ENCODE measurements at places on chromosomes 11 and 22.

GRCh38 chr11:102843489-102843888 is at the start of gene MMP3:
Gene MMP3, minus strand, starts transcription at chr11:102843609. Its CDS starts 63 bp downstream, at chr11:102843546.
- DNase-seq, result no peak

- no peak for DNase-seq
Observed at GRCh38 chr11:96124155-96124554, 200.2 kb upstream of the MTMR2 start.

DNA sequence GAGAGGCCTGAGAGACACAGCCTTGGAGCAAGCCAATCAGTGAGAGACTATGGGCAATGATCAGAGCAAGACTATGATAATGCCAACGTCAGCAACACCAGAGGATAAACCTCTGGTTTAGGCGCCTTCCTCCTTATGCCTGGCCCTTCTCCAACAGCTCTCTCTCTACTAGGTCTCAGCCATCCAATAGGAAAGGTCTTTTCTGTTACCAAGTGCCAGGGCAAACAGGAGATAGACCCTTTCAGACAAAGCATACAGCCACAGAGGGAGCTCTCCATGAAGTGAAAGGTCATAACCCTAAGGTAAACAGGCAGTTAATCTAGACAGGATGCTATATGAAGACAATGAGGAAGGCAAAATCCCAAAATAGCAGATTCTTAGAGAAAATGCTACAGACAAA is 9.5 kb downstream of the STK33 start:
- no peak for DNase-seq

DNA sequence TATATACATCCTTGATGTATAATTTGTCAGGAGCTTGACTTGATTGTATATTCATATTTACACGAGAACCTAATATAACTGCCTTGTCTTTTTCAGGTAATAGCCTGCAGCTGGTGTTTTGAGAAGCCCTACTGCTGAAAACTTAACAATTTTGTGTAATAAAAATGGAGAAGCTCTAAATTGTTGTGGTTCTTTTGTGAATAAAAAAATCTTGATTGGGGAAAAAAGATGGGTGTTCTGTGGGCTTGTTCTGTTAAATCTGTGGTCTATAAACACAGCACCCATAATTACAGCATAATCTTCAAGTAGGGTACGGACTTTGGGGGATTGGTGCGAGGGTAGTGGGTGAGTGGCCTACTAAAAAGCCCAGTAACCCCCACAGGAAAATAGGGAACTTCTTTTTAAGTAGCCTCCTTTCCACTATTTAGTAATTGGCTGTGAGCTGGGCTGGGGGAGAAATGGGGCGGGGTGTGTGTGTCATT is 7.5 kb downstream of the MALAT1 start:
- no peak for DNase-seq

DNA sequence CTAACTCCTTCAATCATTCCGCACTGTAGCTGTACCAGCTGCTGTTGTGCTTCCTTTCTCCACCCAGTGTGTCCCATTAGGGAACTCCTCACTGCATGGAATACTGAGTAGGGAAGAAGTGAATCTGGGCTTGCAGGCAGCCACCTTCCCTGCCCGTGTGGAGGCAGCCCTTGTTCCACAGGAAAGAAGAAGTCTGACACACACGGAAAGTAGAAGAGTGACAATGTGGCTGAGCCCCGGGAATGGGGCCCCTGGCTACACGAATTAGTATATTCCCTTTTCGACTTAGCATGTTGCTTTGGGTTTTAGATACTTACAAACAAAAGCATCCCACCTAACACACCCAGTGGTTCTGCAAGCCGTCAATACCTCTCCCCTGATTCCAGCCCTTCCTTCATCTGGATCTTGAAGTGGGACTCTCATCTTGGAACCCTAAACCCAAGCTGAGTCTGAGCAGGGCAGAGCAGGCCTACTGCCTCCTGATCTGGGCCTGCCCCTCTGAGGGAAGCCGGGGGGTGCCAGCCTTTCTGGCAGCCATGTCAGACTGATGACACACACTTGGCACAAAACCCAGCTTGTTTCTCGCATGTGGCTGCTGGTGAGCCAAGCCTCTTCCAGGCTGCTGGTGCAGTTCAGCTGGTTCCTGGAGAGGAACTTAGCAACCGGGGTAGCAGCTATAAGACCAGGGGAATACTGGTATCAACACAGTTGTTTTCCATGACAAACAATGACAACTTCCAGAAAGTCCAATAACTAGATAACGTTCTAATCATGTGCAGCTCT is 71.6 kb downstream of the C11orf58 start:
- DNase-seq, result no peak

GRCh38 chr11:59804061-59804460 is 6.5 kb downstream of the MRPL16 start:
- no peak for DNase-seq

DNA sequence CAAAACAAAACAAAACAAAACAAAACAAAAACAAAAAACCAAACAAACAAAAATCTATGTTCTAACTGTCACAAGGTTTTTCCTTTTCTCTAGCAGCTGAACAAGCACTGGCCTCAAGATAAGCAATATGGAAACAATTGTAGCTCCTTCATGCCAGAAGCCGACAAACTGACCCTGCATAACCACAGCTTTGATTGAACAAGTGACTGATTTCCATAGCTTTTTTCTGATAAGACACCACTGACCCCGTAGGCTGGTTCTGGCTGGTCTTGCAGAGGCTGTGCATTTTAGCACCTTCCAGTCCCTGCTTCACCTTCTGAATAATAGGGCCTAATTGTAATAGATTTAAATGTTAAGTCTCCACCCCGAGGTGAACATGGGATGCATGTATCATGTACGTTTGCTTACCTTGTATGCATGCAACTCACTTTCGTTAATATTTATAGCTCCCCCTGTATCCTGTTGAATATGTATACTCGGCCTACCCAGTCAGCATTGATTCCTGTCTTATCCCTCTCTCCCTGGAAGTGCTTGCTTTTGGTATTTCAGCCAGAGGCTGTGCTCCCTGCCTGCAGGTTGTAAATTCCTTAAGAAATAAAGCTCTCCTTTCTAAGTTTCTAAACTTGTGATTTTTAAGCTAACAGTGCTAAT is 49.6 kb downstream of the CNTF start:
- DNase-seq, result no peak

DNA sequence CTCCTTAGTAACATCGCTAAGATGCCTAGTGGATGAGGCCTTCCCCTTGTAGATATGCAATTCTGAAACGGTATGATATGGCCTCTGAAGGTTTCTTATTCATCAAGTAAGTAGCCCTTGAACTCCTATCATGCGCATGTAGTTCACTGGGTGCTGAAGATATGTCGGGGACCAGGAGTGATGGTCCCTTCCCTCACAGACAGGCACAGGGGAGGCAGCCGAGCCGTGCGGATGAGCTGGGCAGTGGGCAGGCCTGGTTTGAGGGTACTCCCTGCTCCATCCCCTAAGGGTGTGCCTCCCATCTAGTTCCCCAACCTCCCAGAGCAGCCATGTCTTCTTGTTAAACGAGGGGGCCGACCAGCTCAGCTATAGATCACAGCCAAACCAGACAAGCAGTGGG is 40.1 kb downstream of the TP53I11 start:
- DNase-seq, result no peak
